Stimulated activated CD4-positive, alpha-beta T cell treated with anti-CD3 and anti-CD28 coated beads, Interleukin-12 subunit alpha, Interleukin-12 subunit beta, amount 100 ng/mL, for 4 hours (primary cell): ENCODE measurements at places on chromosomes 11 and 22.
A peak's percentile ranks its signal among the peaks of the same experiment; 100 is the strongest.

- no peak for DNase-seq
Measured at GRCh38 chr22:22605074-22605404, 39.4 kb upstream of the GGTLC2 start.

GRCh38 chr11:11636671-11637070 is 14.9 kb upstream of the GALNT18 start:
- DNase-seq = no peak

- DNase-seq = no peak
Measured at GRCh38 chr11:94855666-94856065, 87.5 kb downstream of the AMOTL1 start.

DNA sequence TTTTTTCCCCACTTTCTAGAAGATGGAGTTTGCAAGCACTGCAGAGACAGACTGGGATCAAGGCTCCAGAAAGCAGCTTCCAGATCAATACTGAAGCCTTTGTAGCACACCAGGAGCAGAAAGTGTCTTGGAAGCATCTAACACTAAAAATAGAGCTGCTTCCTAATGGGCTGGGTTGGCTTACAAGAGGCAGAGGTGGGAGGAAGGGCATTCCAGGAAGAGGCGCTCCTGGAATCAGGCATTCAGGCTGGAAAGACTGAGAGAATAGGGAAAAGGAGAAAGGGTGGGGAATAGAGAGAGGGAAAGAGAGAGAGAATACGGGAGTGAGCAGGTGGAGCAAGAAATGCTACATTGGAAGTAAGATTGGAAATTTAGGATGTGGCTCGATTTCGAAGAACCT is 395.9 kb downstream of the OPCML start:
- DNase-seq = no peak

DNA sequence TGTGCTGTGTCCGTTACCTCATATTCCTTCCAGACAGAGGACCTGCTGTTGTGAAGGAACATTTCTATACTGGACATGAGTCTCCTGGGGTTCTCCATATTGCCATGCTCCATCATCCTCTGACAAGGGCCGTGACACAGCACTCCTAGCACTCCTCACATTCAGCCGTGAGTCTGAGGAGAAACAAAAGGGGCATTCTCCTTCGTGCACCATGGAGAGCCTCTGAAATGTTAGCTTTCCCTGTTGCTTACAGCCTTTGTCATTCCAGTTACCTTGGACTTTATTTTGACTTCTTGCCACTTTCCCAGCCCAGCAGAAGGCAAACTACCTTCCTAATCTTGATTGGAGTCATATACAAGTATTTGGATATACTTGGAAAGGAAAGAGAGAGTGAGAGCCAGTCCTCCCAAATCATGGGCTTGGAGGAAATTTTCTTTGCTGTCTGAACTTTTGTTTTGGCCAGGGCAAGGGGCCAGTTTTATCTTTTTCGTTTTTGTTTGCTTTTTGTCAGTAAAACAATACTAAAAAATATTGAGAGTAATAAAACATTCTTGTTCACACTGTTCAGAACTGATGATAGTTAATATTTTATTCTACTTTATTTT is 29.1 kb upstream of the TECTA start:
- DNase-seq = no peak

- no peak for DNase-seq
Measured at GRCh38 chr22:47918276-47918921, 1155.9 kb downstream of the TBC1D22A start.

- no peak for DNase-seq
Measured at GRCh38 chr11:47000033-47000432, 63.5 kb downstream of the CSTPP1 start.

GRCh38 chr11:64086258-64087123 is 50.8 kb downstream of the FLRT1 start:
- DNase-seq = no peak

DNA sequence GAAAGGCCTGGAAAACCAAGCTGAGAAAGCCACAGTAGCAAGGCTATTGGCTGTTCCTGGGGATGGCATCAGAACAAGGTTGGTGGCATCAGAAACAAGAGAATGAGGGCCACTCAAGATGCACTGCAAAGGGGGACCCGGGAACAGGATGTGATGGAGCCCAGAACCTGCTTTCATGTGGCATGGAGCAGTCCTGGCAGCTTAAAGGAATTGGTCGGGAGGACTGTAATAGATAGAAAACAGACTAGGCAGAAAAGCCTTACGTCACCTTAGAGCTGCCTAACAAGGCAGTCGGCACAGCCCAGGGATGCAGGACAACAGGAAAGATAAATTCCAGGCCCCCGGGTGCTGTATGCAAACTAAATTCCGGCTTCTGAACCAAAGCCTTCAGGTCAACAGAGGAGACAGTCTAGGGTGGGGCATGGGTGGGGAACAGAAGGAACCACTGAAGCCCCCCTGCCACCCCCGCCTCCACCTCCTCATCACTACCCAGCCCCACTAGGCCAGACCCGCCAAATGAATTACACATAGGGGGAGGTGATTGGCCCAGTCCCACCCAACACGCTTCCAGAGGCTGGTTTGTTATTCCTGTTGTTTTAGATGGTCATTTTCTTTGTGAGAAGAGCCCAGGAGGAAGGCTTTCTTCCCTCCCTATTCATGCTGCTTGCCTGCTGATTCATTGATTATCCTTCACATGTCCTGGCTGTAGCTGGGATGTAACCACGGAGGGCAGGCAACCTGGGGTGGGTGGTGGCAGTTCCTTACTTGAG is 25.7 kb upstream of the LRRC55 start:
- DNase-seq = no peak

GRCh38 chr11:6594142-6594768 is 9.2 kb downstream of the RRP8 start:
- no peak for DNase-seq

DNA sequence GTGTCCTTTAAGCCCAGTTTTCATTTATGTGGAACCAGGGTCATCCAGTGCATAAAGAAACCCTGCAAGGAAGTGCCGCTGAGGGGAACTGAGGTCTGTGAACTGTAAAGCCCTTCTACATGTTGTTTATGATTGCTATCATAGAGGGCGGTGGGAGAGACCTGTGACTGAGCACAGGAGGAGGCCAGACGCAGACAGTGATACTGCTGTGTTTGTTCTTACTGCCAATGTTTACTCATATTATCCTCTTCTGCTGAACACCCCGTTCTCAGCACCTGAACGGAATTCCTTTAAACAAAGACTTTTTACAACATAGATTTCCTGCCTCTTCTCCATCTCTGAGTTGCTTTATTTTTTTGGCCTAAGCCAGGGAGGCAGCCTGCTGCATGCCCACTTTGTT is 967 bp upstream of the GALNT18 start:
- DNase-seq = no peak

DNA sequence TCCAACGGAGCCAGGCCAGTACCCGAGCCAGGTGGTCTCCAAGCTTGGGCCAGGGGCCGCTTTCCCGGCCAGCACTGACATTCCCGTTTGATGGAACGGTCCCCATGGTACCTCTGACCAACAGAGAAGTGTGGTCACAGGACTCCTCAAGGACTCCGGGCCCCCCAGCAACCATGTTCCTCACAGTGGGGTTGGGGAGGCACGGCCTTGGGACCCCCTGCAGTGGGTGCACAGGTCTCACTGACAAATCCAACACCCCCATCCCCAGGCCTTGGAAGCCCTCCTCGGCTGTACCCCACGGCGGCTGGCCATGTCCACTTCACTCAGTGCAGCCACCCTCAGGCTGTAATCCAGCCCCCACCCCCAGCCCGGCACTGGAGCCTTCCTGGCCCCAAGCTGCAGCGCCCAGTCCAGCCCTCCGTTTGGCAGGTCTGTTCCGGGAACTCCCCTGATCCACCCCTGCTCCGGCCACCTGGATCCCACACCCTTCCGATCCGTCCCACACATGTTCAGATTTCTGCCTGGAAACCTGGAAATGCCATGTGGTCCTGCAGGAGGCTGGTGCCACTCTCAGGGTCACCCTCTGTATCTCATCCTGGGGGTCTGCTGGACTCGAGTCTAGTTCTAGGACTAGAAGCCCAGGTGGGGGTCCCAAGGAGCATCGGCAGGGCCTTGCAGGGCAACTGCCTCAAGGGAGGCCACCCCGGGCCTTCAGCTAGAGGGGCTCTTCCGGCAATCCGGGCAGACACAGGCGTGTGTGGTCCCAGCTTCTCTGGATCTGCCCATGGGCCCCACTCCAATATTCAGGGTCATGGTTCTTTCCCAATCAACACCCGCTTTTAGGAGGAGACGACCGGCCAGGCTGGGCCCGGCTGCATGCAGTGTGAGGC is 26.6 kb downstream of the TBX1 start:
- DNase-seq = no peak

DNA sequence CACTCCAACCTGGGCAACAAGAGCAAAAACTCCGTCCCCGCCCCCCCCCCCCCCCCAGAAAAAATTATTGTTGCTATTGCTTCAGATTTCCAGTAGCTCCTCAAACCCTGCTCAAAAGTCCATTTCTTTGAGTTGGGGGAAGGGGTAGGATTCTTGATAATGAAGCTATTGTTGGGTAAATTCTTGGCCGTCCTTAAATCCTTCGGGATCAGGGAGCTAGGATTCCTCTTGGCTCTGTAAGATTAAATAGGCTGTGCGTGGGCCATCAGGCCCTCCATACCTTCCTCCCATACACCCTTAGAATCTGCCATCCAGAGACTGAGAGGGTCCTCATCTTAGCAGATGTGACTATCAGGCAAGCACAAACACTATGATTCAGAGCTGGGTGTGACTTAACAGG is 16.4 kb downstream of the YWHAH start:
- DNase-seq = no peak

- no peak for DNase-seq
Measured at GRCh38 chr11:92838759-92839310, 130.6 kb upstream of the MTNR1B start.

DNA sequence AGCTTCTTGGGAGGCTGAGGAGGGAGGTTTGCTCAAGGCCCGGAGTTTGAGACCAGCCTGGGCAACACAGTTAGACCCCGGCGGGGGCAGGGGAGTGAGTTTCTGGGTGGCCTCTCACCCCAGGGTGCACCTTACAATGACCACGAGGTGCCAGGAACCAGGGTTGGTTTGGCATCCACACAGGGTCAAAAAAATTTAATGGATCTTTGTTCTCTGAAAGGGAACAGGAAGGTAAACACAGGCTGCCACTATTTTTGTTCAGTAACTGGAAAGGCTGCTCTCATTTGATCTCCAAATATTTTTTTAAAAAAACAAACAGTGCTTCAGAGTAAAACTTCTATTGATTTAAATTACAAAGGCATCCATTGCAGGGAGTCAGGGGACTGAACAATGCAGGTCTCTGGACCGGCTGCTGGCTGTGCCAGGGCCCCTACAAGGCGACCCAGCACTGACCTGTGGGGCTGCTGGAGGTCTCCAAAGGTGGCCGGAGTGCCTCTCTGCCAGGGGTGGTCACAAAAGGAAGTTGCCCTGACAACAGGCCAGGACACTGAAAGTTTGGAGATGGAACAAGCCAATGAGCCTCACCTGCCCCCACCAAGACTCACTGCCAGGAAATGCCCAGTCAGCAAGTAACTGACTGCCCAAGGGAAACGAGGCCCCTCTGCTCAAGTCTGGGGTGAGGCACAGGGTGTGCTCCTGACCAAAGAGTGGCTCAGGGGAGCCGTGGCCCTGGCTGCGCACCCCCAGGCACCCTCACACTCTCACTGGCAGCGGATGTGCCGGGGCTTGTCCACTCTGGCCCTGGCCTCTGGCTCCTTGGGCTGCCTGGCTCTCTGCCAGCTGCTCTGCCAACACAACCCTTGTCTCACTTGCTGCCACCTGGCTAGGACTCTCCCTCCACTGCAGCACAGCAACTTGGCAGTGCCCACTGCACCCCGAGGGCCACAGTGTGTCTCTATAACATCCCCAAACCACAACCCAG is 51.8 kb downstream of the ARFGAP3 start:
- DNase-seq = no peak

DNA sequence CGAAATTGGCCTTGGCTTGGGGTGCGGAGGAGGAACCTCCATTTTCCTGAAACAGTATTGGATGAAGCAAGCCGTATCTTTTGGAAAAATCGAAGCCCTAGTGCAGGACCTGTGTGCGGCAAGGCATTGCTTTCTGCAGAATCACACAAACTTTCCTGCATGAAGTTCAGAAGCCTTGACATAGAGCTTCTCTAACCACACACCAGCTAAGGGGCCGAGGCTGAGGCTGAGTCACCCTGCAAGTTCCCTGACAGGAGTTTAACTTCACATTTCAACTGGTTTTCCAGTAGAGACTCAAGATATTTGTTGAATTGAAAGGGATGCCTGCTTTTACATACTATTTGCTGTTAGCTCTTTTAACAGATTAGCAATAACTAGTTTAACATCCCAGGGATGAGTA is 67.8 kb downstream of the TCF20 start:
- DNase-seq = peak; percentile 46

DNA sequence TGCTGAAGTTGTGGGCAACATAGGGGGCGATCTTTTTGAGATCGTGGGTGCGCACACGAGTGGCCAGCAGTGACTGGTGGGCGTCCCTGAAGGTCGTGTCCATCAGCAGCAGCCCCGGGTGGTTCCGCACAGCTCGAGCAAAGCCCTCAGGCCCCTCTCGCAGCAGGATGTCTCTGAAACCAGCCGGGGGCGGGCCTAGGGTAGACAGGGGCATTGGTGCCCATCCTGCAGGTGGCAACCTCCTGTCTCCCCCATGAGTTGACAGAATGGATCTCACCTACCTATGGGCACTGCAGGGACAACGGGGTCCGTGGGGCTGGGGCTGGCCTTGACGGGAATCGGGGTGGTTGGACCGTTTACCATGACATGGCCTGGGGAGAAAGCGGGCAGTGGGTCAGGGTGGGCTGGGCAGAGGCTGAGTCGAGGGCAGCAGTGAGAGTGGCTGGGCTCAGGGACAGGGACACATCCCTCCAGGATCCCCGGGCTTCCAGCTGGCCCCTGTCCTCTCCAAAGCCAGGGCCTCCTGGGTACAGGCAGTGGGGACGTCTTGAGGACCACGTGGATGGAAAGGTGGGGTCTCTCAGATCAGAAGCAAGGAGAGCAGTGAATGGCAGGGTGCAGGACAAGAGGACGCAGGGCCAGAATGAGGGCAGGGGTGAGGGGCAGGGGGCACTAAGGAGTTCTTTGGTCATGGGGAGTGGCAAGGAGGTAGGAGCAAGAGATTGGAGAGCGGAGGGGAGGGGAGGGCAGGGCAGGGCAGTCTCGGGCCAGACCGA is 4.2 kb upstream of the LRFN4 start:
- DNase-seq = no peak

- no peak for DNase-seq
Measured at GRCh38 chr11:133038850-133039249, 493.5 kb downstream of the OPCML start.

DNA sequence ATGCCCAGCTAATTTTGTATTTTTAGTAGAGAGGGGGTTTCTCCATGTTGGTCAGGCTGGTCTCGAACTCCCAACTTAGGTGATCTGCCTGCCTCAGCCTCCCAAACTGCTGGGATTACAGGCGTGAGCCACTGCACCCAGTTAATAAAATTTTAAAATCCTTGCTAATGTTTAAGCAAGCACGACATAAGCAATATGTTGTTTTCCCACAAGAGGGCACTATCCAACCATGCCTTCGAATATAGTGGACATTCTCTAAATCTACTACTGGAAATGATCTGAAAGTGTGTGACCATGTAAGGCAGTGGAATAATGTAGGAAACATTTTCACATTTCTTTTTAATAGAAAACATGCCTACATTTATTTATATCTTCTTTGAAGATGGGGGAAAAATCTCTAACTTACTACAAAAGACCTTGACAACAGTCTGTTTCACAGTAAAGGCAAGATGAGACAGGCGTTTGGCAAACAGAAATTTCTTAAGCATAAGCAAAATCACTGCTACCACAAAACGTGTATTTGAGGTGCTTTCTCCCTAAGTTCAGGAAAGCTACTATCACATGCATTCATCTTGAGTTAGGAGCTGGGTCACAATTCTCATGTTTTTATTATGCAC is 38.2 kb downstream of the PITPNB start:
- no peak for DNase-seq

GRCh38 chr11:46018651-46019050 is 96.2 kb downstream of the LARGE2 start:
- no peak for DNase-seq

- no peak for DNase-seq
Measured at GRCh38 chr22:33194529-33195077, 136.4 kb upstream of the SYN3 start.
